RWPE2 (cell line): ENCODE measurements at places on chromosomes 4 and X.
A peak's percentile ranks its signal among the peaks of the same experiment; 100 is the strongest.

DNA sequence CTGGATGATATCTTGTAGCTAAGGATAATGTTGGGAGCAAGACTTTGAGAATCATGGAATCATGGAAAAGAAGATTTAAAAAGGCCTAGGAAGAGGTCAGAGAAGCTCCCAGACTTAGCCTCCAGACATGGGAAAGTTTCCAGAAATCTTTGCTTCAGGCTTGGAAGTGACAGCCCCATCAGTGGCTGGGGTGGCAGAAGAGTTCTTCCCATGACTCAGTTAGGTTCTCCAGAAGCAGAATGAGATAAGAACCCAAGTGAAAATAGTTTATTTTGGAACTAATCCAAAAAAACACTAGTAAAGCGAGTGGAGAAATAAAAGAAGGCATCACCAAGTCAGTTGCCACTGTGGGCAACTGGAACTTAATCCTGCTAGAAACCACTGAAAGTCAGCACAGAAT is 506.9 kb downstream of the MID1IP1 start:
- no peak for DNase-seq

GRCh38 chr4:11719879-11720278 is 291.2 kb upstream of the HS3ST1 start:
- no peak for DNase-seq

- DNase-seq: peak; percentile 38
Measured at GRCh38 chrX:111095974-111096895, at the start of gene PAK3. TSS of gene PAK3 (plus strand) at chrX:111096191. CDS start at chrX:111123104, 26,913 bp downstream.

DNA sequence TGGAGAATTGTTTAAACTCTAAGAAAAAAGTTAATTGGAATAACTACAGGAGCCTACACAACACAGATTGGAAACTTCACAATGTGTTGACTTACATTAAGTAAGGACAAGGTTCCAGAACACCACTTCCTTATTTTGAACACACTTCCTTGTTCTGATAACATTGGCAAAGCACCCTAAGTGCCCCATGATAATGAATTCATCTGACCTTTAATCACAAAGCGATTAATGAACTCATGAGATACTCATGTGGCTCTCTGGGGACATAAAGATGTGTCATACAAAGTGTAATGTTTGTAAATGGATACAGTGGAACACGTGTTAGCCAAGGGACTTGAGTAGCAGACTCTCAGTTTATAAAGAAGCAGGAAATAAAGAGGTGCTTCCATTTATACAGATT is 69.0 kb upstream of the ATOH1 start:
- DNase-seq: no peak

- DNase-seq: no peak
Measured at GRCh38 chr4:33072298-33073089, 2352.3 kb downstream of the PCDH7 start.

- no peak for DNase-seq
Measured at GRCh38 chr4:63583561-63583960, 825.7 kb downstream of the TECRL start.

- no peak for DNase-seq
Measured at GRCh38 chr4:127165971-127166370, 466.8 kb upstream of the INTU start.

DNA sequence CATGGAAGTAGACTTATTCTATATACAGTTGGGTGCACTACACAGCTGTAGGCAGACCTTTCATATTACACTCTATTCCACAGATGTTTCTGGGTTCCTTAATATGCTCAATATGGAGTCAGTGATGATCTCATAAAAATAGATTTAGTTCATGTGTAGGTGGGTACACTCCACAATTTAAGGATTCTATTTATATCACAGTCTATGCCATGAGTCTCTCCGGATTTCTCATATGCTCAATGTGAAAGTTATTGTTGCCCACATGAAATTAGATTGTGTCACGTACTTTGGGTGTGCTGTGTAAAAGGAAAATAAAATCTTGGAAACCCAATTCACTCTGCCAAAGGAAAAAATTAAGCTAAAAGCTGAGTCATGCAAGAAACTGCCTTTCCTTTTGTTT is 32.5 kb upstream of the TASL start:
- no peak for DNase-seq

GRCh38 chr4:16413814-16414555 is 187.7 kb upstream of the TAPT1 start:
- DNase-seq: no peak

DNA sequence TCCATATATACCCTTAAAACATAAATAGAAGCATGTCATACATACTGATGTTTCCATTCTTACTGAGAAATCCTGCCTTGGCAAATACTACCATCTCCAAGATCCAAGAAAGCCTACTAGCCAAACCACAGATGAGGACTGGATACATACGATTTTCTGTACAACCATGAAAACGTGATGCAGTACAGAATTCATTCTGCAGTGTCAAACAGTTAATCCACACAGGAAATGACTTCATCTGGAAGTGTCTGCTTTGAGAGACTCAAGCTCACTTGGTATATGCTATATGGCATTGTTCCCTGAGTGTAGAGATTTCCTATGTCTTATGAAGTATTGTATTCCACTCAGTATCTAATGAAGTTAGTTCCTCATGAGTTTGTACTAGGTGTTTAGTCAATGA is 94.3 kb downstream of the CT47B1 start:
- no peak for DNase-seq

DNA sequence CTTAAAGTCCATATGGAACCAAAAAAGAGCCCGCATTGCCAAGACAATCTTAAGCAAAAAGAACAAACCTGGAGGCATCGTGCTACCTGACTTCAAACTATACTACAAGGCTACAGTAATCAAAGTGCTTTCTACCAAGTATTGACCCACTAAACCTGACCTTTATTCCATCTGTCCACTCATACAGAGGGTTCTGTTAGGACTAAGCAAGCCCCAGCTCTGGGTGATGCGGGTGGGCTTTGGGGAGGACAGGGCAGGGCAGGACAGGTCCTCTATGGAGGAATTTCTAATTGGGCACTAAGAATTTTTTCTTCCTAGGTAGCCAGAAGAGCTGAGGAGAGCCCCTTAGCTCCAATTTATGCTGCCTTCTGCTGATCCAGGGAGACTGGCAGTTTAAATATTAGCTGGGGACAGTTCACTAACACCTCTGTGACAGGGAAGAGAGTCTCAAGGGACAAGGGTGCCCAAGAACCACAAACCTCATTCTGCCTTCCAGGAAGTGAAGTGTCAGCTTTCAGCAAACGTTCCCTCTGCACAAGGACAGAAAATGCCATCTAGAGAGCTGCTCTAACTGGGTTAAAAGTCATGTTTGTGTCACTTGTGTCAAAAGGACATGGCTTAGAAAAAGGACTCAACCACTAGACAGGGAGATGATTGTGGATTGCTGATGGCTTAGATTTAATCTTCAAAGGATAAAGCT is 143.2 kb downstream of the KIT start:
- no peak for DNase-seq

DNA sequence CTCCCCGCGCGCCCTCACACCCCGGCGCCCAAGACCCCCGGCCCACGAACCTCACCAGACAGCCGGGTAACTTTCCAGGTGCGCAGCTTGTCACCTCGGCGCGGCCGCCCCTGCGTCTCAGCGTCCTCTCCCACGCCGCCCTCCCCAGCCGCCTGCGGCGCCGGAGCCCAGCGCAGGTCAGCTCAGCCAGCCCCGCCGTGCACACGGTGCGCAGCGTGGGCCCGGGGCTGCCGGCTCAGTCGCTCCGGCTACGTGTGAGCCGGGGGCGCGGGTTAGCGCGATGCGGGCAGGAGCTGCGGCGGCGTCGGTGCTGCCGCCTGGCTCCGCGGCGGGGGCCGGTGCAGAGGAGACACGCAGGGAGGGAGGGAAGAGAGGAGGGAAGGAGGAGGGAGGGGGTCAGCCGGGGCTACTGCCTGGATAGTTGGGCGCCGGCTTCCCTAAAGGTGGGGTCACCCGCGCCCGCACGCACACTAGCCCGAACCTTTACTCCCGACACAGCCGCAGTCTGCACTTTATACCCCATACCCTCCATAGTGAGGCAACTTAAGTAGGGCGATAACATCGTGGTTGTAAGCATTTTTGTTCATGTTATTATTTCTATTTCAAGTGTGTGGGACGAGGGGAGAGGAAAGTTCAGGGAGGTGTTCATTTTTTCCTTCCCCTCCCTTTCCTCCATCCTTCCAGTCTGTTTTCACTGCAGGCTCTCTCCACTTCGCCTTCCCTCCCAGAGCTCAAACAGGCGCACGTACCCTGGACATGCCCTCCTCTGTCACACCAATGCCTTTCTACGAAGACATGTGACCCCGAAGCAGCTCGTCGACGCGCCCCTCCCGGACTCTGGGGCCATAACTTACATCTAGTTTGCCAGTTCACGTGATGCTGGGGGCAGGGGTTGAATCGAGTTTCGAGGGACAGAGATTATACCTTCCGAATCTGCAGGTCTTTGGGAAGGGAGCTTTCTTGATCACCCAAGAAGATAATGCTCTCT is at the start of gene PRKG2:
Gene PRKG2, minus strand, starts transcription at position 342 of the 988 bp plus-strand sequence. CDS start 10,175 bp downstream, outside the sequence.
- no peak for DNase-seq

DNA sequence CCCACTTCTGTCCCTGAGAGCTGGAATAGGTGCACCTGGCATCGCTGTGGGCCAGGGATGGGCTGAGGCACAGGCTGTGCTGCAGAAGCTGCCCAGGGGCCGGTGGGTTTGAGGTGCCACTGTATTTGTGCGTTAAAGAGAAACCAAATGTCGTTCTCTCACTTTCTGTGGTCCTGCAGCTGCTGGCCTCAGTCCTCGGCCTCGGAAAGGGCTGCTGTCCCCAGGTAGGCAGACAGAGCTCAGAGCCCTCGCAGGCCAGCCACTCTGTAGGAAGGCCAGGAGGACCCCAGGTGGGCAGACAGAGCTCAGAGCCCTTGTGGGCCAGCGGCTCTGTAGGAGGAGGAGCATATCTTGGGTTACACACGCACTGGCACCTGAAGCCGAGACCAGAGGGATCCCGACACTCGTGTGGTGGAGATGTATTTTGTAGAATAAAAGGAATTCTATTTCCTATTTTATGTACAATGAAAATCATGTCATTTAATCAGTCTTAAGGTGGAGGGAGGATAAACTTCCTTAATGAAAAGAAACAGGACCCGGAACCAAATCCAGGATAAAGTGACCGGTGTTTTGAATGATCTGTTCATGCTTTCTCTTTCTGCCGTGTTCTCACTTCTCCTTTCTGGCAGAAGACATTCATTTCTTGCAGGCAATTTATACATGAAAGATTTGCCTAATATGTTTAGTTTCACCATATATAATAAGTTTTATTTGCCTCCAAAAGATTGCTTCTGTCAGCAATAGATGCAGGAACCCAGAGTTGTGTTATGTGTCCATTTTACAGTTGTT is 54.4 kb upstream of the HGFAC start:
- no peak for DNase-seq

DNA sequence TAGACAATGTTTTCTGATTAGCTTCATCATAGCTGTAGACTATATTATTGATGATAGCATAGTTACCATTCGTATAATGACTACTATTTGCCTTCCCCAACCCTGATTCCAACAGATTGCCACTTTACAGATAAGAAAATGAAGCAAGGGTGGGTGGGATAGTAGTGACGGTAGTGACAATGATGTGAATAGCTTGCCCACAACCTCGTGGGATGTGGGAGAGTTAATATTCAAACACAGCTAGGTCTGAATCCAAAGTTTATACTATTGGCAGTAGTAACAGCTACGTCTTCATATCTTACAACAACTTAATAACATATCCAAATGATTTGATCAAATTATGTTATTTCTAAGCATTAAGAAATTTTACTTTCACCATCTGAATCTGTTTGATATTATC is 766.8 kb upstream of the FTHL17 start:
- no peak for DNase-seq

- no peak for DNase-seq
Measured at GRCh38 chrX:66728818-66729271, 90.0 kb upstream of the EDA2R start.

DNA sequence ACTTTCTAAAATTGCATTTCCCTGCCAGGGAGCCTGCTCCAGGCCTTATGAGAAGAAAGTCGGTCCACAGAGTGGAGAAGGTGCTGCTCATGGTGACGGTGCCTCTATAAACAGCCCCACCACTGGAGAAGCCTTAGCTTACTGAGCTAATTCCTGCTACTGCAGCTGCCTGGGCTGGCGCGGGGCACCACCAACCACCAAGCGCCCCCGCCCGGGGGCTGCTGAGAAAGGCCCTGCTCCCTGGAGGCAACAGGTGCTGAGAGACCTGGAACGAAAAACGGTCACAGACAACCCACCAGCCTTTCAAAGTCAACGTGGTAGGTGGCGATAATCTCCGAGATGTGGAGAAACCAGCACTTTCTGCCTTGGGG is 2.9 kb downstream of the HCFC1 start:
- no peak for DNase-seq

GRCh38 chrX:45229348-45229747 is 28.7 kb upstream of the DIPK2B start:
- no peak for DNase-seq

GRCh38 chr4:5988086-5988845 is 30.0 kb downstream of the C4orf50 start:
- DNase-seq: no peak

- peak; percentile 60 for DNase-seq
Measured at GRCh38 chrX:110402091-110402849, 43.6 kb downstream of the RTL9 start.

GRCh38 chr4:174365018-174365587 is 81.4 kb downstream of the CEP44 start:
- DNase-seq: no peak

- no peak for DNase-seq
Measured at GRCh38 chrX:133586443-133586842, 171.2 kb upstream of the GPC4 start.

DNA sequence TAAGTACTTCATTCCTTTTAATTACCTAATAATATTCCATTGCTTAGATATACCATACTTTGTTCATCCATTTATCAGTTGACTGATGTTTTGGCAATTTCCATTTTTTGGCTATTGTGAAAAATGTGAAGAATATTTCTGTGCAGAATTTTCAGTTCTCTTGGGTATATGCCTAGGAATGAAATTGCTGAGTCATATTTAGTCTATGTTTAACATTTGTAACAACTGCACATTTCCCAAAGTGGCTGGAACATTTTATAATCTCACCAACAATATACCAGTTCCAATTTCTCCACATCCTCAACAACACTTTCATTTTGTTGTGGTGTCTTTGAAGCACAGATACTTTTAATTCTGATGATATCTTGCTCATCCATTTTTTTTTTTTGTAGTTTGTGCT is 215.5 kb downstream of the PDGFC start:
- no peak for DNase-seq

GRCh38 chr4:59314637-59315036 is 1885.5 kb upstream of the ADGRL3 start:
- DNase-seq: no peak

DNA sequence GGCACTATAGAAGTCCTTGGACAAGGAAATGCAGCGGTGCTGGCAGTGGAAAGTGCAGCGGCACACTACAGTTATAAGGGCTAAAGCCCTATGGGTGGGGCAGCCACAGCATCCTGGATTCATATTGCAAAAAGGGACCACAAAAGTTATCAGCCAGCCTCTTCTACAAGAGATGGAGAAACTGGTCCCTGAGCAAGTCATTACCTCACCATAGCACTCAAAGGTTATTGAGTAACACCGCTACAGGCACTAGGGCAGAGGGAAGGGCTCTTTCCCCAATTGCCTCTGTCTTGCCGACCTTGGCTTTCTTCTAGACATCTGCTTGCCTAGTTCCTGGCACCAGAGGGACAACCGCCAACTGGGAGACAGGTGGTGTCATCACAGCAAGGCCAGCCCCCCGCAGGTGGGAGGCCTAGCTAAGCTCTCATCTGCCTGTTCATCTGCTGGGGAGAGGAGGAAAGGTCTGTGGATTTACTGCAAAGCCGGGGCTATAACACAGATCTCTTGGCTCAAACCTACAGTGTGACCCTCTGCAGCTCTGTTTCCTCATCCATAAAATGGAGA is 600.0 kb downstream of the BCOR start:
- no peak for DNase-seq
